IPS DF 6.9 (cell line): ENCODE measurements at places on chromosomes 6 and 20.

DNA sequence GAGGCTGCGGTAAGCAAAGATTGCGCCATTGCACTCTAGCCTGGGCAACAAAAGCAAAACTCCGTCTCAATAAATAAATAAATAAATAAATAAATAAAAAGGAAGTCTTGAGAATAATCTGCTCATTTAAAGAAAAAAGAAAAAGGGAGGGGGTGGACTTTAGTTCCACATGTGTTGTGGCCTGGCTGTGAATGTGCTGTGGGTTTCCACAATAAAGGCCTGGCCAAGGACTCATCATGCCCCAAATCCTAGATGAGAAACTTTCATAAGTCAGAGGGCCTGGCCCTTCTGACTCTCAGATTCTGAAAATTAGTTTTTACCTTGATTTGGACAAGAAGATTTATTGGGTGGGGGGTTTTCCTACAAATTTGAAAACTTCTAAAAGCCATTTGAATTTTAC is 48.4 kb downstream of the RIOK1 start:
- DNase-seq, result no peak

DNA sequence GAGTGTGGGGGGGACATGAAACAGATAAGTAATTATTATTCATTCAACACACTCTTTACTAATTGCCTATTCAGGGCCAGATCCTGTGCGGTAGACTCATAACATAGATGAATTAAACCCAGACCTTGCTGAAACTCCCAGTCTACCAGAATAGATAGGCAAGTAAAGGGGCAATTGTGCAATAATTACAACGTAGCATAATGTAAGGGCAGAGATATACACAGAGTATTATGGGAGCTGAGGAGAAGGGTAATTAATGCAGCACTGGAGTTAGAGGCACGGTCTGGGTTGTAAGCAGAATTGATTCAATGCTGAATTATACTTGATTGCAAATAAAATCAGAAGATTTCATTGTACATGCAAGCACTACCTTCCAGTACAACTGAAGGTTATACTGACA is 29.2 kb downstream of the RIMS4 start:
- DNase-seq, result no peak

- DNase-seq, result no peak
Measured at GRCh38 chr6:106315765-106316374, 9.7 kb downstream of the ATG5 start.

DNA sequence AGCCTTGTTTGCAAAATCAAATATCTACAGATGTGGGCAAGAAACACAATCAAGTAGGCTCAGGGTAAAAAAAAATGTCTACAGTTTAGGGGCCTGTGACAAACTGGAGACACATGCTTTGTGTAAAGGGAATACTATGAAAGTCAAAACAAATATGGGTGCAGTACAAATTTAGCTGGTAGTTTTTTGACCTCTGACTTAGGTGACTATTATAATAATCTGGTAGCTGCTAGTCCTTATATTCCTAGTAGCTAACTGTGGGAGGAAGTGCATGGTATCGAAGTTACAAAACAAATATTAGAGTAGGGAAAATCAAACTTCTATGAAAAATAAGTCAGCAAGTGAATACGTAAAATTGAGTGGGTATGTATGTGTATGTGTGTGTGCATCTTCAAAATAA is 35.4 kb downstream of the CYP24A1 start:
- no peak for DNase-seq

GRCh38 chr20:60113024-60113724 is 155.0 kb downstream of the CDH26 start:
- DNase-seq, result no peak

- DNase-seq, result no peak
Measured at GRCh38 chr6:52534966-52535390, 41.9 kb downstream of the TRAM2 start.

DNA sequence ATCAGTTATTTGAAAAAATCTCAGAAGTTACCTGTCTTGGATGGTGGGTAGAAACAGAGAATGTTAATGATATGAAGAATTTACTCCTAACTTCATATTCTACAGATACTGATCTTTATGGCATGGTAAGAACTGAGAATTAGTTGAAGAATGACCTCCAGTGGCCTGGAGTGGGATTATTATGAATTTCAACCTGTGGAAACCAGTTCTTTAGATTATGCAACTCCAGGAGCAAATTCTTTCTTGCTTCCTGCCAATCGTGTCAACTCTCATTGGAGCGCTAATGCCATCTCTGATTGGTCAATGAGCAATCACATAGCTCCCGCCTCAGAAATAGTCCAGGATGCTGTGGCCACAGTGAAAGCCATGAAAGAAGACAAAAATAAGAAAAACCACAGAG is 40.6 kb downstream of the LYRM2 start:
- no peak for DNase-seq

DNA sequence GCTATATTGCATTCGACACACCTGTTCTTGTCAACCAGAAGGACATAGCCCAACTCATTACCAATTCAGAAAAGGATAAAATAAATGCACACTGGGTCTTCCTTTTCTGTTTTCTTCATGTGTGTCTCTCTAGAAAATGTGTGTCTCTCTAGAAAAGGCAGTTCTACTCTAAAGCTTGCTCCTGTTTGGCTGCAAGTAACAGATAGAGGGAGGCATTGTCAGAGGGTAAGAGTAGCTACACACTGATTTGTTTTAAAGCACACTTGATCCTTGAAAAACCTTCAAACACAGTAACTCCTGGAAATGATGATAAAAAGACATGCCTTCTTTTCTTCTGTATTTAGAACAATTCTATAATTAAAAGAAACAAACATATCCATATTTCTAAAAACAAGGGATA is 21.3 kb downstream of the GRM1 start:
- no peak for DNase-seq

DNA sequence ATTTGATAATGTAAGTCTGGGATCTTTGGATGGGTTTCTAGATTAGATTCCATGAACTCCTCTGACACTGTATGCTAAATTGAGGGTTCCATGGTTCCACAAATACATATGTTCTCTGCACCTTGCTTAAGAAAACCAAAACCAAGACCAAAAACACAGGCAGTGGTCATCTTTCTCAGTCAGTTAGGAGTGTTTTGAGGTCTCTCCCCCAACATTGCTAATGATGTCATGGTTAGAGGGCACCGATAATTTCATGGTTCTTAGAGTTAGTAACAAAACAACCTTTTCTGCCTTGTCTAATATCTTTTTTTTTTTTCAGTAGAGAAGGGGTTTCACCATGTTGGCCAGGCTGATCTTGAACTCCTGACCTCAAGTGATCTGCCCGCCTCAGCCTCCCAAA is 44.5 kb downstream of the ARID1B start:
- DNase-seq, result no peak

DNA sequence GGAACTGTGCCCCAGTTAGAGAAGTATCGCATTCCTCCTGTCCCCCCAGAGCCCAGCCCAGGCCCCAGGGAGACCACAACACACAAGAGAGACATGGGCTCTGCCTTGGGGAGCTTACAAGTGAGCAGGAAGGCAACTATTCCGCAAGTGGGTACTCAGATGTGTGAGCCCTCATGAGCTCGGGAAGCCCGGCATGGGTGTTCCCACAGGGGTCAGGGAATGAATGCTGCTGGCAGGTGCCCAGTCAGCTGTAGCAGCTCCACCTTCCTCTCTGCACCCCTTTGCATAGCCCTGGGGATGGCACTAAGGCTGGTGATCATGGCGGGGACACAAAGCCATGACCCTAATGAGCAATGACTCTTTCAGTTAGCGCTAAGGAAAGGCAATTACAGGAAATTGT is 194.1 kb downstream of the SYNDIG1 start:
- no peak for DNase-seq

GRCh38 chr20:64090165-64090564 is 6.0 kb upstream of the LKAAEAR1 start:
- no peak for DNase-seq

GRCh38 chr6:73566954-73567591 is 46.2 kb upstream of the EEF1A1 start:
- DNase-seq, result no peak

DNA sequence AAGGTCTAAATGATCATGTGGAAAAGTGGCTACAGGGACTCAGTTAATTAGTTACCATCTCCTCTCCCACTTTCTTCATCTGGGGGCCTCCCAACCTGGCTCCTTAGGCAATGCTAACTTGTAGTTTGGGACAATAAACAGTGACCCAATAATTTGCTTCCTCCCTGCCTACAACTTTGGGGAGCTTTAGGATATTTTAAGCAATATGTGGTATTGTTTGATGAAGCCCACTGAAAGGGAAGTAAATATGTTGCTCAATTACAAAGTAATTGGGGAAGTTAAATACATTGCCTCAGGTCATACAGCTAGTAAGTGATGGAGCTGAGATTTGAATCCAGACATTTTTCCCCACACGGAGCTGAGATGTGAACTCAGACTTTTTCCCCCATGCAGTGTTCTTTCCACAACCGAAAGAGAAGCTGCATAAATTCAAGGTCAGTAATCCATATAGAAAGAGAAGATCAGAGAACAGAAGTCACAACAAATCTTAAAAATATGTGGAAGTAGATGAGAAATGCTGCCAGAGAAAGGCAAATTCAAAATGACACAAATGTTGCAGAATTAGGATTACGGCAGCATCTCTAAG is 26.6 kb downstream of the ZHX3 start:
- no peak for DNase-seq

GRCh38 chr6:110462884-110463481 is 13.4 kb downstream of the SLC22A16 start:
- DNase-seq, result no peak

- no peak for DNase-seq
Measured at GRCh38 chr6:137258170-137258569, 39.0 kb upstream of the IFNGR1 start.

- DNase-seq, result no peak
Measured at GRCh38 chr6:137949686-137950390, 82.8 kb downstream of the TNFAIP3 start.

GRCh38 chr6:16369140-16369745 is 130.9 kb downstream of the GMPR start:
- no peak for DNase-seq

- DNase-seq, result no peak
Measured at GRCh38 chr6:155449450-155450239, 6.0 kb downstream of the NOX3 start.

DNA sequence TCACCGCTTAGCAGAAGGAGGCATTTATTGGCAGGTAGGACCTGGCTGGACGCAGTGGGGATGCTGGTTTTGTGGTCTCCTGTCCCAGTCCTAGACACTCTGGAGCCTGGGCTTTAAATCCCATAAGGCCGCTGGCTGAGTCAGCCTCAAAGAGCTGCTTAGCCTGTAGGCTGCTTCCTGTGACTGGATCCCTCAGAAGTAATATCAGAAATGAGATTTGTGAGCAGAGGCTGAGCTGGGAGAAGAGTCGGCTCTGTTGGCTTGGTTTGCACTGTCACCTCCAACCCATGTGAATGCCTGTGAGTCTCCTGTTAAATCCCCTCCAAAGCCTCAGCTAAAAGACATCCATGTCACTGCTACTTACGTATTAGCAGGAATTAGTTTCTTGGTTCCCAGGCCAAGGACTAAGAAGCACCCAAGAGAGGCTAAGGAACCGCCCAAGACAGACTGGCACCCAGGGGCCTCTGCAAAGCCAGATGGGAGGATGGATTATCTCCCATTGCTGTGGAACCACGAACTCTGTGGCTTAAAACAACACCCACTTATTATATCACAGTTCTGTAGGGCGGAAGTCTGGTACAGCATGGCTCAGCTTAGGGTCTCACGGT is 289.4 kb downstream of the CDC5L start:
- no peak for DNase-seq

- no peak for DNase-seq
Measured at GRCh38 chr6:23302514-23302913, 733.1 kb downstream of the HDGFL1 start.

DNA sequence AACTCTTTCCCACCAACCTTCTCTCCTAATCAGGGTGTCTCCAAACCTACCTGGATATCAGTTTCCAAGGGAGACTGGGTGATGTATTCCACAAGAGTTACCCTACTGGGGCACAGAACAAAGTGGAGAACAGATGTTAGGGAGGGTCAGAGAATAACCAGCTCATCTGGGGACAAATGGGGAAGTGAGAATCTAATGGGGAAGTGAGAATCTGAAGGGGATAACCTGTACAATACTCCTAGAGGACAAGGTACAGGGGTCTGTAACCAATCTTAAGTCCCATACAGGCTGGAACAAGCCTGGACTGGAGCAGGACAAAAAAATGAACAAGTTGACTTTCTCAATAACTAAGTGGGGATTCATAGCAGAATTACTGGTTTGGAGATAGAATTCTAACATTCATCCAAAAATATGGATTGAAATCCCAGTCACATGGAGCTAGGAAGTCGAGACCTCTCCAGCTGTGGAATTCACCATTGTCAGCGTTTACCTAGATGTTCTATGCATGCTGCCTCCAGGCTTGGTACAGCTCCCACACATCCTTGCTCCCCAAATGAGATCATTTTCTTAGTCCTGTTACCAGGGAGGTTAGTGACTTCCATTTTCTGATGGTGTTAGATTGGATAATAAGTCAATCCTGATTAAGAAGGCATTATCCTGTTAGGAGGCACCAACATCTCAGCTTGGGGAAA is 214.8 kb upstream of the MOCS1 start:
- no peak for DNase-seq

- no peak for DNase-seq
Measured at GRCh38 chr6:116438590-116439448, 22.4 kb upstream of the CALHM6 start.

DNA sequence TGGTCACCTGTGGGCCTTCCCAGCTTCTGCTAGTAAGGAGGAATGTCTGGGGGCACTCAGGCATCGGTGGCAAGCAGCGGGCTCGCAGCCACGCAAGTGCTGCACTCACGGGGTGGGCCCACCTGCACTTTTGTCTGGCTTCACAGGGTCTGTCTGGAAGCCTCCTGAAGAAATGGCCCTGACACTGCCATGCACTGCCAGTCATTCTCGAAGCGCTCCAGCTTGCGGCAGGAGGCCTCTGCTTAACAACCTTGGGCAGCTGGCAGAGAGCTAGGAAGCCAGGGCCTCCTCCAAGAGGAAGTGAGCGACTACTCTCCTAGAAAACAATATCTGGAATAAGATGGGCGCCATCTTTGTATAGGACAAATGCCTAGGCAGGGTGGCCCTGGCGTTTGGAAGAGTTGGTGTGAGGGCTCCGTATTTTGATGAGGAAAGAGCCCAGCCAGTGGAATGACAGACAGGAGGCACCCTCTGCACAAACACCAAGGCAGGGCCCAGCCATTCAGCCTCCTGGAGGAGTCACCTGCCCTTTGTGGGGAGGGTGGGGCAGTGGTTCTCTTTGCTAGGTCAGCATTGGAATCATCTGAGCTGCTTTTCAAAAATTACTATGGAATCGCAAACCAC is 113.9 kb downstream of the SYNDIG1 start:
- no peak for DNase-seq

GRCh38 chr6:12335131-12335527 is 45.0 kb downstream of the EDN1 start:
- no peak for DNase-seq

- DNase-seq, result no peak
Measured at GRCh38 chr20:40628877-40629276, 60.2 kb downstream of the MAFB start.

GRCh38 chr6:156021746-156022396 is 566.2 kb upstream of the NOX3 start:
- DNase-seq, result no peak

DNA sequence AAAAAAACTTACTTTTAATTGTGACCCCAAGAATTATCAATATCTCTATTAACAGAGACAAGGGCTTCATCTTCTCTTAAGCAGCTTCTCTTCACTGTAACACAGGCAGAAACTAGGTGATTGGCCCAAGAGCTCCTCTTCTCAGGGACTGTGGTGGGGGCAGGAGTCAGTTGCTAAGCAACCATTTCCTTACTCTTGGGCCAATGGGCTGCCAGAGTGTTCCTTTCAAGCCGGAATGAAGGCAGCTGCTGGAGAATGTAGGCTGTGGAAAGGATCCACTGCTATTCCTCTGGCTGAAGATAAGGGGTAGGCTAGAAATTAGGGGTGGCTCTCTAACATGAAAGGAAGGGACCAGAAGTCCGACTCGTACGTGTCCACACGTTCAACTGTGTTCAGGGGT is at the start of gene SEL1L2:
SEL1L2 (minus strand) TSS at position 150 of the 400 bp plus-strand sequence; CDS start at position 70, 80 bp downstream.
- DNase-seq, result no peak
